Cerebellar nuclear complex (tissue), 1 donor: ENCODE measurements at places on chromosomes 16 and 17.

- DNase-seq: no peak
These were observed 20.1 kb downstream of the SLC39A11 start for GRCh38 chr17:73072219-73072962.

DNA sequence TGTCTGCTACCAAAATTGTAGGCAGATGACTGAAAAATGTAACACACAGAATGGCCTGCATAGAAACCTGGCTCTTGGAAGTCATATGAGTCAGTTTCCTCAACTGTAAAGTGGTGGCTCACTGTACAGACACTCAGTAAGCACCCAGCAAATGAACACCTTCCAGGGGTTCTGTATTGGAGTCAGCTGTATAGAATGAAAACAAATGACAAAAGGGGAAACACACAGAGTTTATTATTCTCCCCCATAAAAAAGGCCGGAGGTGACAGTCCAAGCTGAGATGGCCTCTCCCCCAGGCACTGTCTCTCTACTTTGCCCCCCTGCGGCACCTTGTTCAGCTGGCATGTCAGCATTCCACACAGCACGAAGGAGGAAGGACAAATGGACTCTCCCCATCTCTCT is 6.2 kb upstream of the MEOX1 start:
- no peak for DNase-seq

GRCh38 chr16:56450275-56450985 is 702 bp downstream of the NUDT21 start:
- no peak for DNase-seq

DNA sequence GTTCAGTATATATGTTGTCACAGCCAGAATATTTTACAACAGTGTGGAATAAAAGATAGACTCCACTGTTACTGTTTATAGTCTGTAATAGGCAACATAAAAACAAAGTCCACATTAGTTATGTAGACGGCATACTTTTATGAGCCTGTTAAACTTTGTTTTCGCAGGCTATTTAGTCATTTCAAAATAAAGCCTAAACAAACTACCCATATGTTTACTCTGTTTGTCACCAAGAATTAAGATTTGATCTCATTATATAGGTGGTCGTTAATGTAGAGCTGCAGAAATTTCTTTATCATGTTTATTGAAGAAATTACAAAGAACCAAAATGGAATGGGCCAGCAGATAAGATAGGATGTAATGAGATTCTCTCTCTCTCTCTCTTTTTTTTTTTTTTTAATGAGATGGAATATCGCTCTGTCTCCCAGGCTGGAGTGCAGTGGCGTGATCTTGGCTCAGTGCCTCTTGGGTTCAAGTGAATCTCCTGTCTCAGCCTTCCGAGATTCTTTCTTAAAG is 943.8 kb upstream of the SOX9 start:
- no peak for DNase-seq

- DNase-seq: no peak
These were observed 4.1 kb downstream of the PPP1R9B start for GRCh38 chr17:50146230-50146926.

GRCh38 chr17:40958086-40958953 is 8.4 kb downstream of the KRT39 start:
- DNase-seq: no peak
